ENCODE measurements at places on chromosomes 5 and 9. TPM values are rescaled to one million over a fixed set of nuclear protein-coding genes. Genes with fewer than 3 reads are reported as not detected.
A peak's percentile ranks its signal among the peaks of the same experiment; 100 is the strongest.

ZNF883 gene
- 2.9 TPM for total RNA-seq

RARS1 gene
- total RNA-seq: 83.4 TPM

FIBCD1 gene
- total RNA-seq: not detected

RNF183 gene
- not detected for total RNA-seq

OSMR gene
- 20.4 TPM for total RNA-seq

- H3K4me1 ChIP-seq: no peaks in the 10 kb centered on the region
- no peaks in the 10 kb centered on the region for H3K36me3 ChIP-seq
- H3K4me3 ChIP-seq: no peak overlapping the region
- DNase-seq: peak; percentile 41
- H3K27me3 ChIP-seq: no peaks in the 10 kb centered on the region
Observed at GRCh38 chr9:88971131-88971960, 19.9 kb upstream of the S1PR3 start.

GRCh38 chr5:177123789-177124485, 9.6 kb upstream of the NSD1 start:
- H3K4me3 ChIP-seq: no peak overlapping the region
- no peaks in the 10 kb centered on the region for H3K36me3 ChIP-seq
- H3K4me1 ChIP-seq: no peaks in the 10 kb centered on the region
- H3K27me3 ChIP-seq: no peaks in the 10 kb centered on the region
- H3K27ac ChIP-seq: no peak overlapping the region

- no peak for DNase-seq
- H3K4me3 ChIP-seq: no peak overlapping the region
- H3K27me3 ChIP-seq: no peaks in the 10 kb centered on the region
- no peak overlapping the region for H3K27ac ChIP-seq
Observed at GRCh38 chr5:104023739-104024138, 461.1 kb upstream of the NUDT12 start.

DNA sequence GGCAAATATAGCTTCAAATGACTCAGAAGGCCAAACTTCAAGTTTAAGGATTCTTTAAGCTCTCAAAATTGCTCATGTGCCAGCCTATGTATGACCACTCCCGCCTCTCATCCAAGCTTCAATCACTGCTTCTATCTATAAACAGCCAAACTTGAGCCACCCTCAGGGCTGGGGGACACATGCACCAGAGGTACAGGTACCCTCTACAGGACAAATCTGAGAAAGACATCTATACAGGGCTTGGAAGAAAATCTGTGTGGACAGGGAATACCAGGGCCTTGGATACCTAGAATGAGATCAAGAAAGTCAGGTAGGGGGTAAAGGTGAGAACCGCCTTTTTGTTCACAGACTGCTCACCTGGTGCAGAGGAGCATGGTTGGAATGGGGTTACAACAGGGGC, 217.9 kb downstream of the ATPSCKMT start:
- H3K27ac ChIP-seq: no peak overlapping the region
- no peak for DNase-seq
- H3K4me1 ChIP-seq: no peaks in the 10 kb centered on the region
- no peak overlapping the region for H3K4me3 ChIP-seq
- no peaks in the 10 kb centered on the region for H3K27me3 ChIP-seq
- H3K36me3 ChIP-seq: no peaks in the 10 kb centered on the region

- H3K36me3 ChIP-seq: peaks cover 17% of the 10 kb centered on the region
- DNase-seq: no peak
- H3K27me3 ChIP-seq: no peaks in the 10 kb centered on the region
Observed at GRCh38 chr5:69416180-69416579, 1.3 kb downstream of the MARVELD2 start.

GRCh38 chr5:173679909-173680630, 63.6 kb upstream of the BOD1 start:
- no peaks in the 10 kb centered on the region for H3K36me3 ChIP-seq
- no peaks in the 10 kb centered on the region for H3K27me3 ChIP-seq
- no peak overlapping the region for H3K4me3 ChIP-seq
- DNase-seq: no peak

DNA sequence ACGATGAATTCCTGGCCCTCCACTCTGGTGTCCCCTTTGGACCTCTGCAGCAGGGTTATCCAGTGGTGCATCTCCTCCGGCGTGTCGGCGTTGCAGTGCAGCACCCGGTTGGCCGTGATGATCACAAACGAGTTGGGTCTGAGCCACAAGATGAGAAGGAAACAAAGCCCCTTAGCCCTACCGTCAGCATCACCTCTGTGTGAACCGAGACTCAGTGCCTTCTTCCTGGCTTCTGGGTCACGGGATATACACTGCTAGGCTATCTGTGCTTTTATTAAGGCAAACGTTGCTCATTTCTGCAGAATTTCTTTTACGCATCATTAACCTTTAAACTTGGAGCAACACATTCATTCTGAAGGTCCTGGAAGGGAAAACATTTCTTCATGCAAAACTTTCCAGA, 65.1 kb upstream of the RETREG1 start:
- no peaks in the 10 kb centered on the region for H3K27me3 ChIP-seq
- peaks cover 71% of the 10 kb centered on the region for H3K36me3 ChIP-seq
- no peak overlapping the region for H3K27ac ChIP-seq
- H3K4me1 ChIP-seq: no peaks in the 10 kb centered on the region
- H3K4me3 ChIP-seq: no peak overlapping the region

- H3K27me3 ChIP-seq: no peaks in the 10 kb centered on the region
- peaks cover 48% of the 10 kb centered on the region for H3K4me1 ChIP-seq
- H3K4me3 ChIP-seq: no peak overlapping the region
- no peaks in the 10 kb centered on the region for H3K36me3 ChIP-seq
- DNase-seq: no peak
- no peak overlapping the region for H3K27ac ChIP-seq
Observed at GRCh38 chr9:94881940-94882339, 155.4 kb downstream of the AOPEP start.

GRCh38 chr9:136078498-136079011, 16.5 kb downstream of the NACC2 start:
- no peak overlapping the region for H3K4me3 ChIP-seq
- peaks cover 3% of the 10 kb centered on the region for H3K36me3 ChIP-seq
- no peaks in the 10 kb centered on the region for H3K27me3 ChIP-seq
- no peak overlapping the region for H3K27ac ChIP-seq

DNA sequence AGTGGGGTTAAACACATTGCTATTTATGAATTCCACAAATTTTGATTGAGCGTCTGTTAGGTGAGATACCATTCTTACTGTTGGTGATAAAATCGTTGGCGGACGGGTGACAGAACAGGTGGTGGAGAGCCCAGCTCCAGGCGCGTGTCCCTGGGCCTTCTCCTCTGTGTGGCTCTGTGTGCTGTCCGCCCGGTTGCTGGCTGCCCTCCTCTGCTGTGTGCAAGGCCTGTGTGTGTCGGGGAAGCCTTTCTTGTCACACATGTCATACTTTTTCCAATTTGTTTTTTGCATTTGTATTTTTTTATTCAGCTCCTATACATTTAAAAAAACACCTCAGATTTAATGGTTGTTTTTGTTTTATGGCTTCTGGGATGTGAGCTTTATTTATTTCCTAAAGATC, 33.9 kb downstream of the TENT4A start:
- no peak overlapping the region for H3K27ac ChIP-seq
- H3K36me3 ChIP-seq: peaks cover 56% of the 10 kb centered on the region
- H3K4me1 ChIP-seq: peaks cover 5% of the 10 kb centered on the region
- no peak overlapping the region for H3K4me3 ChIP-seq
- H3K27me3 ChIP-seq: no peaks in the 10 kb centered on the region

- H3K36me3 ChIP-seq: no peaks in the 10 kb centered on the region
- H3K27me3 ChIP-seq: no peaks in the 10 kb centered on the region
- no peak for DNase-seq
- H3K27ac ChIP-seq: no peak overlapping the region
Observed at GRCh38 chr9:108182950-108183381, 672.8 kb downstream of the ACTL7B start.

- no peak overlapping the region for H3K4me3 ChIP-seq
- no peak overlapping the region for H3K27ac ChIP-seq
- H3K36me3 ChIP-seq: no peaks in the 10 kb centered on the region
- H3K27me3 ChIP-seq: no peaks in the 10 kb centered on the region
- no peaks in the 10 kb centered on the region for H3K4me1 ChIP-seq
Observed at GRCh38 chr5:73151766-73152410, 21.1 kb upstream of the TMEM174 start.

DNA sequence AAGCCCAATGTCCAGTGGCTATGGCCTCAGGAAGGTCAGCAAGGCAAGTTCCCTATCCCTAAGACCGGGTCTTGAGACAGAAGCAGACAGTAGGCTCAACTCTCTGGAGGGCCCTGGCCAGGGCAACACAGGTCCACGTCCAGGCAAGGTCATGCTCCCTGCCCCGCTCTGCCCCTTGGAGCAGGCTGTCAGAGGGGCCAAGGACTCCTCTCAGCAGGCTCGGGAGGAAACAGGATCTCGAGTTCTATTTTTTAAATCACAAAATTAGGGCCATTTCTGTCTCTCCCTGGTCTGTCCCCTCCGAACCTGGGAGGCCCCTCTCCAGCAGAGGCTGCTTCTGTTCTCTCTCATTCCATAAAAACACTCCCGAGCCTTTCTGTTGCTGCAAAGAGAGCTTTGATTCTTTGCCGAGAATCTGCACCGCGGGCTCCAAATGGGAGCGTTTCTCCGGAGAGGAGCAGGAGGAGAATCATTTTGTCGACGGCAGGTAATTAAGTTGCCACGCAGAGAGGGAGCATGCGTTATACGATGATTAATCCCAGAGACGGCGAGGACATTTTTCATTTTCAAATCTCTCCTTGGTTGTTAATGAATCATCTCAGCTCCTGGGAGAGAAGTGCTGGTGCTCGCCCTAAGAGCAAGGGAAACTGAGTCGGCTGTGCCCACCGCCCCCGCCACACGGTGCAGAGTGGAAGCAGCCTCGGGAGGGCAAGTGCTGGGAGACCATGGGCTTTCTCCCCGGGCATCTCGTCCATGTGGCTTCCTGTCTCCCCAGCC, 24.5 kb upstream of the FCN1 start:
- H3K4me1 ChIP-seq: peaks cover 31% of the 10 kb centered on the region
- no peaks in the 10 kb centered on the region for H3K36me3 ChIP-seq
- H3K27ac ChIP-seq: no peak overlapping the region
- DNase-seq: no peak
- peaks cover 61% of the 10 kb centered on the region for H3K27me3 ChIP-seq
- peak overlapping the region; percentile 19 for H3K4me3 ChIP-seq

DNA sequence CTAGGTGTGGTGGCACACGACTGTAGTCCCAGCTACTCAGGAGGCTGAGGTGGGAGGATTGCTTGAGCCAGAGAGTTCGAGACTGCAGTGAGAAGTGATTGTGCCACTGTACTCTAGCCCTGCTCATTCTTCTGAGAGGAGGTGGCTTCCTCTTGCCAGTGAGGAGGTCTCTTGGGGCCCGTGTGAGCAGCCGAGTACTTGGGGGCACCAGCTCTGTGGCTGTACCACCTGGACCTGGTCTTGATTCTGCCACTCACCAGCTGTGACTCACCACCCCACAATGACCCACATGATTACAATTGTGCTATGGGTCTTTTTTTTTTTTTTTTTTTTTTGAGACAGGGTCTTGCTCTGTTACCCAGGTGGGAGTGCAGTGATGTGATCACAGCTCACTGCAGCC, 18.0 kb upstream of the CRB2 start:
- DNase-seq: no peak
- no peak overlapping the region for H3K27ac ChIP-seq
- H3K36me3 ChIP-seq: no peaks in the 10 kb centered on the region
- no peak overlapping the region for H3K4me3 ChIP-seq
- H3K4me1 ChIP-seq: peaks cover 20% of the 10 kb centered on the region

DNA sequence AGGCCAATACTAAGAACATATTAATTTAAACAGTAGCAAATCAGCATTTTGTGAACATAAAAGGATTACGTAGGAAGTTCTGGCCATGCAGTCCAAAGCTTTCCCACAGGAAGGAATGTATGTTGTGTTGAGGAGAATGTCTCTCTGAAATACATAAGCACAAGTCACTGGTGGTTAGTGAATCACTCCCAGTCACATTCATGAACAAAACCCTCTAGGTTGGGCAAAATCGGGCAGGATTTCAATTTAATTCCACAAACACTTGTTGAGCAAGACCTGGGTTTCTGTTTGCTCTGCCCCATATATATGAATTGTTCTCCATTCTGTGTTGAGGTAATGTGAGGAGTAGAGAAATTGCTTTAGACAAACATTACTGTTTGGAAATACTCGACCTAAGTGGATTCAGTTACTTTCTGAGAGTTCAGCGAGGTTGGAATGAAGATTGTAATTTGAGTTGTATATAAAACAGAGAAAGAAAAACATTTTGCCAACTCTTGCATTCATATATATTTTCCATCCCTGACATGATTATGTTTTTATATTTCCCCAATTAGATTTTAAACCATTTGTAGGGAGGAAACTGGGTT, 127.6 kb upstream of the RPS23 start:
- H3K36me3 ChIP-seq: no peaks in the 10 kb centered on the region
- no peaks in the 10 kb centered on the region for H3K27me3 ChIP-seq
- peak overlapping the region; percentile 5 for H3K27ac ChIP-seq
- no peaks in the 10 kb centered on the region for H3K4me1 ChIP-seq

GRCh38 chr5:158382473-158382872, 523.5 kb upstream of the CLINT1 start:
- H3K27ac ChIP-seq: peak overlapping the region; percentile 36
- no peaks in the 10 kb centered on the region for H3K27me3 ChIP-seq
- H3K4me3 ChIP-seq: no peak overlapping the region
- DNase-seq: peak; percentile 87
- H3K36me3 ChIP-seq: no peaks in the 10 kb centered on the region

GRCh38 chr5:1027631-1028441, 19.2 kb downstream of the NKD2 start:
- no peak overlapping the region for H3K4me3 ChIP-seq
- peak; percentile 60 for DNase-seq
- peaks cover 7% of the 10 kb centered on the region for H3K4me1 ChIP-seq
- peaks cover 28% of the 10 kb centered on the region for H3K27me3 ChIP-seq
- H3K27ac ChIP-seq: no peak overlapping the region
- no peaks in the 10 kb centered on the region for H3K36me3 ChIP-seq

DNA sequence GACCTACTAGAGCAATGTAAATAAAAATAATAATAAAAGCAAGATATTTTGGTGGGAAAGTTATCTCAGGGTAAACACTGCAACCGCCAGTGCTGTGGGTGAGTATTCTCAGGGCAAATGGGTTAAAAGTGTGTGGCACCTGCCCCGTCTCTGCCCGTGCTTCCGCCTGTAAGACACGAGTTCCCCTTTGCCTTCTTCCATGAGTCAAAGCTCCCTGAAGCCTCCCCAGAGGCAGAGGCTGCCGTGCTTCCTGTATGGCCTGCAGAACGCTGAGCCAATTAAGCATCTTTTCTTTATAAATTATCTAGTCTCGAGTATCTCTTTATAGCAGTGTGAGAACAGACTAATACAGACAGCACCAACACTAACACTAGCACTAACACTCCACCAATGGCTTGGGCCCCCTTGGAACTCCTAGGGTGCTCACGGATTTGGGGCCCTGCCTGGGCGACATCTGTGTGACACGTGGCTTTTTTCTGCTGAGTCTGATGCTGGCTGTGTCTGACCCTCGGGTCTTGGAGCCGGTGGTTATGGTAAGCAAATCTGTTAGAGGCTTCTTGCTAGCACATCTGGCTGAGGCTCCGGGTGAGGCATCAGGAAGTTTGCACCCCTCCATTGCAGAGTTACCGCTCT, 10.6 kb downstream of the PLEKHG4B start:
- no peak overlapping the region for H3K27ac ChIP-seq
- H3K27me3 ChIP-seq: peaks cover 30% of the 10 kb centered on the region
- H3K36me3 ChIP-seq: no peaks in the 10 kb centered on the region
- DNase-seq: no peak
- H3K4me3 ChIP-seq: no peak overlapping the region
- H3K4me1 ChIP-seq: no peaks in the 10 kb centered on the region
